GM13977 (cell line): ENCODE measurements at places on chromosomes 13 and 19.

DNA sequence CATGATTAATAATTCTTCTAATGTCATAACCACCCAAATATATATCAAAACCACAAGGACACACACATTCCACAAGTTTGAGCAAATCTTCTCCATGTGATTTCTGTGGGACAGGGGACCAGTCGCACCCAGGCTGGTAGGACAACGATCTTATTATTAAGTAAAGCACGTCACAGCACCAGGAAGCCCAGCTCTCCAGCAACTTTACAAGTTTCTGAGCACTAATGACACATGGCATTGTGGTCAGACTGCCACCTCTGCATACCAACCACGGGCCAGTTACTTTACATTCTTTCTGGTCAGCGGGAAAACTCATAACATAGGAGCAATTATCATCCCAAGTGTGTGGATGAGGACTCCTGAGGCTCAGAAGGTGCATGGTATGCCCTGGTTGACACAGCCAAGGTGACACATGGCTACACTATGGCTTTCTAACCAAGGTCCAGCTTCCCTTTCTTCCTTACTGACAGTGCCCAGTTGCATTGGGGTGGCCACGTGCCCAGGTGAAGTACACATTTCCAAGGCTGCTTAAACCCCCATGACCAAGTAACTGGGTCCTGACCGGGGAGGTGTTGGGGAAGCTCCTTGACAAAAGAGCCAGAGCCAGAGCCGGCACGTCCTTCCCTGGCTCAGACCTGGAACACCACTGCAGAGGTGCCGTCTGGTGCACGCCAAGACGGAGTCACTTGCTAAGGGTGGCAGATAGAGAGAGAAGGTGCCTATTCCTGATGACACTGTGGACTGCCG lies 27.4 kb downstream of the LATS2 start:
- DNase-seq = no peak

DNA sequence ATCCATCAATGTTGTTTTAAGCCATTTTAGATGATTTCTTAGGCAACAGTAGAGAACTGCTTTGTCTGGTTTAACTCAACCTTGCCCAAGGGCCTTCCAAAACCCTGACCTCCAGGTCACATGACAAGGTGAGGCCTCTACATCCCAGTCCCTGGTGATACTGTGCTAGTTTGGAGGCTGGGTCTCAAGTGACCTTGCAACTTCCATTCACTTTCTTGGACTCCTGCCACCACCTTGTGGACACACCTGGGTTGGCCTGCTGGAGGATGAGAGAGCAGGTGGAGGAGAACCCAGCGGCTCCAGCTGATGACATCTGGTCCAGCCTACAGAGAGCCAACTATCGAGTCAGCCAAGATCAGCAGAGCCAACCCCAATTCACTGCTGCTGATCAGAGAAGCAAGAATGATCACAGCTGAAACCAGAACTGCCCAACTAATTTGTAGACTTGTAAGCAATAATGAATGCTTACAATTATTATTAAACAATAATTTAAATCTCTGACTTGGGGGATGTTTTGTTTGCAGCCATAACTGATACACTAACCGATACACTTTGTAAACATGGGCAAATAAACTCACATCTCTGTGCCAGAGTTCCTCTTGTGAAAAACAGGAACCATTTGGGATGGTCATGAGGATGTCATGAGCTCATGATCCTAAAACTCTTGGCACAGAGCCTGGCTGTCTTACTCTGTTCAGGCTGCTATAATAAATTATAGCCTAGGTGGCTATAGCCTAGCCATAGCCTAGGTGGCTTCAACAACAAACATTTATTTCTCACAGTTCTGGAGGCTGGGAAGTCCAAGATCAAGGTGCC lies 11.5 kb downstream of the FAM187B start:
- DNase-seq = no peak

DNA sequence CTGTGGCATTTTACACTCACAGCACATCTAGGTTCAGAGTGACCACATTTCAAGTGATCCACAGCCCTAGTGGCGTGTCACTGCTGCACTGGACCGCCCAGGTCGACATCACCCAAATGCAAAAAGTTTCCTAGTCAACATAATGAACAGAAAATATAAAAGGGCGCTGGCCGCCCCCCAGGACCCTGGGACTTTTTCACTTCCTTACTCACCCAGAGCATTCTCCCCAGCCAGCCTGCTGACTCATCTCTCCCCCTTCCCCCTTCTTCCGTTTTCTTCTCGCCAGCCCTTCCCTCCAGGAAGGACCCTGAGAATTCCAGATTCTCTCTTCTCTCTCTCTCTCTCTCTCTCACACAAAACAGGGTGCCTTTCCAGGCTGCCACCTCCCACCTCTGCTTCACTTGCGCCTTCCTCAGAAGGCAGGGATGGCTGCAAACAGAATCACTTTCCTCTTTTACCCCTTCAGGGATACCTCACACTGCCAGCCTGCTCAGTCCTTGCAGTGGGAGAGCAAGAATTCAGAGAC lies 21.0 kb upstream of the GRWD1 start:
- peak; percentile 60 for DNase-seq

DNA sequence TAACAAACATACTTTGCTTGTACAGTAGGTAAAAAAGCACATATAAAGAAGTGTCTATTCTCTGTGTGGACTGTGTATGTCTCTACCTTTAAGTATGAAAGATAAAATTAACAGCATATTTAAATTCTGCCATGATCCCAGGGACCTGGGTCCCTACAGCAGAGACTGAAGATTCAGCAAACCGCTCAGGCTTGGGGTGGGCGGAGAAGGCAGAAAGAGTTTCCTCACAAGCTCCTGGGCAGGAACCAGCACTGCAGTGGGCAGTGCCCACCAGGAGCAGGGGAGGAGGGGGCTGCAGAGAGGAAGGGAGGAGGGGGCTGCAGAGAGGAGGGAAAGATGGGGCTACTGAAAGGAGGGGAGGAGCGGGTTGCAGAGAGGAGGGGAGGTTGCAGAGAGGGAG lies 44.6 kb upstream of the GRTP1 start:
- no peak for DNase-seq

DNA sequence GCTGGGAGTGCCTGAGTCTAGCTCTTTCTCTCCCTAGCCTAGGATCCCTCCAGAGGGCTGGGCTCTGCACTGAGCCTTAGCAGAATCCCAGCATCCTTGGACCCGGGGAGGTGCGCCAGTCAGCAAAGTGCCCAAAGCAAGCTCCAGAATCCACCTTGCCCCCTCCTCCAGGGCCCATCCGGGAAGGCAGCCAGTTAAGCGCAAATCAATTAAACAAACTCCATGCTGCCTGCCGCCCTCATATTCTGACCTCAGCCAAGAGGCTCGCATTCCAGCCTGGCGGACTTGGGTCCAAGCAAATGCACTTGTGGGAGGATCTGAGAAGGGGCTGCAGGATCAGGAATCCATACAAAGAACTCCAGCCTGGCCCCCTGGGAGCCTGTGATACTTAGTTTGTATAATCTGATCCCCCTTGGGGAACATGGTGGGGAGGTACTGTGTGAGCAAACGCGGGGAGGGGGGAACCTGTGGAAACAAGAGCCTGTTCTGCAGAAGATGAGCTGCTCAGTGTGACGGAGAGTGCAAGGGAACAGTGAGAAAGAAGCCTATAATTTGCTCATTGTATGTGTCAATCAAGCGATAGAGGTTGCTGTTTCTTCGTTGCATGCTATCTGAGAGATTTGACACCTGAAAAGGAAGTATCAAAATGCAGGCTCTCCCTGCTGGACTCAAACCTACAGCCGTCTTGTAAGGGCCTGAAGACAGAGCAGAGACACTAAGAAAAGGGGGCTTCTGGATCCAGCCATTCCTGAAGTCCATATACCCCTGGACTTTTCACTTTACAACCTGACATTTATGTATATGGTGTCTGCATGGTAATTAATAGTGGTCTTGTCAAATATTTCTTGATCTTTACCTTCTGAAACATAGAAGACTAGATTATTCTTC lies 29.4 kb downstream of the ZNRF4 start:
- DNase-seq = no peak

- no peak for DNase-seq
Observed at GRCh38 chr19:51407511-51408131, 9.8 kb downstream of the SIGLEC10 start.

- no peak for DNase-seq
Observed at GRCh38 chr13:25977216-25977615, 74.6 kb downstream of the SHISA2 start.

GRCh38 chr13:73922493-73923393 lies 211.5 kb downstream of the KLF12 start:
- no peak for DNase-seq

DNA sequence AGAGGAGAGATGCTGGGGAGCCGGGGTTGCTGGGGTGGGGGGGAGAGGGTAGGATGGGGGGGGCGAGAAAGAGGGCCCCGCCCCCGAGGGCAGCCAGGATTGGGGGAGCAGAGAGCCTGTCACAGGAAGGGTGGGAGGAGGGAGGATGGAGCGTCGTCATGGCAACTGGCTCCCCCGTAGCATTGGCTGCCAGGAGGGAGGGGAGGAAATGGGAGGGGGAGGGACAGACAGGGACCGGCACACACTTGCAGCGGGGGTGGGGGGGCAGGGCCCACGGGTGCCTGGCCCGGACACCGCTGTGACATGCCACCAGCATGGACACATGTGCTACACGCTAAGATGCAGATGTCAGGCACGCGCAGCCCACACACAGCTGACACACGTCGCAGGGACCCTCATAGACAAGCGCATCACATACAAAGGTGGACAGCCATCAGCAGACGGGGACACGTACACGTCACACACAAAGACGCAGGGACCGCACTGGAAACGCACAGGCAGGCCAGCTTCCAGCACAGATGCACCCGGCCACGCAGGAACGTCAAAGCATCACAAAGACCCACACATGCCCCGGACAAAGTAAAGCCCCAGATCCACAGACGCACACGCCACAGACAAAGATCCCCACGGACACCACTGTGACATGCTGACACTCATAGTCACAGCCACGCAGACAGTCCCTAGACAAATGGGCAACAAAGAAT lies at the start of gene LMTK3:
TSS of gene LMTK3 (minus strand) at position 36 of the 704 bp plus-strand sequence. CDS start 259 bp downstream, outside the sequence.
- peak; percentile 78 for DNase-seq

GRCh38 chr13:106087201-106087600 lies 448.3 kb downstream of the EFNB2 start:
- DNase-seq = no peak

- DNase-seq = no peak
Observed at GRCh38 chr13:82802528-82802927, 1079.7 kb downstream of the SLITRK1 start.

- DNase-seq = peak; percentile 57
Observed at GRCh38 chr19:49114630-49115363, 627 bp downstream of the LIN7B start.

DNA sequence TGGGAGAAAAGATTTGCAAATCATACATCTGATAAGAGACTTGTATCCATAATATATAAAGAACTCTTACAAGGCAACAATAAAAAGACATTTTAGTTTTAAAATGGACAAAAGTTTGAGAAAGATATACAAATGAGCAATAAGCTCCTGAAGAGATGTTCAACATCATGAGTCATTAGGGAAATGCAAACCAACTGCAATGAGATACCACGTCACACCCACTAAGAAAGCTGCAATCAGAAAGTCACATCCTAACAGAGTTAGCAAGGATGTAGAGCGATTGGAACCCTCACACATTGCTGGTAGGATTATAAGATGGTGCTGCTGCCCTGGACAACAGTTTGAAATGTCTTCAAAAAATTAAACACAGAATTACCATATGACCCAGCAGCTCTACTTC lies 50.3 kb downstream of the GSX1 start:
- no peak for DNase-seq

- no peak for DNase-seq
Observed at GRCh38 chr13:83085186-83085900, 796.9 kb downstream of the SLITRK1 start.

GRCh38 chr19:47786566-47786965 lies 8.1 kb downstream of the SELENOW start:
- no peak for DNase-seq

- DNase-seq = no peak
Observed at GRCh38 chr19:7507884-7508283, 8.0 kb upstream of the ZNF358 start.

DNA sequence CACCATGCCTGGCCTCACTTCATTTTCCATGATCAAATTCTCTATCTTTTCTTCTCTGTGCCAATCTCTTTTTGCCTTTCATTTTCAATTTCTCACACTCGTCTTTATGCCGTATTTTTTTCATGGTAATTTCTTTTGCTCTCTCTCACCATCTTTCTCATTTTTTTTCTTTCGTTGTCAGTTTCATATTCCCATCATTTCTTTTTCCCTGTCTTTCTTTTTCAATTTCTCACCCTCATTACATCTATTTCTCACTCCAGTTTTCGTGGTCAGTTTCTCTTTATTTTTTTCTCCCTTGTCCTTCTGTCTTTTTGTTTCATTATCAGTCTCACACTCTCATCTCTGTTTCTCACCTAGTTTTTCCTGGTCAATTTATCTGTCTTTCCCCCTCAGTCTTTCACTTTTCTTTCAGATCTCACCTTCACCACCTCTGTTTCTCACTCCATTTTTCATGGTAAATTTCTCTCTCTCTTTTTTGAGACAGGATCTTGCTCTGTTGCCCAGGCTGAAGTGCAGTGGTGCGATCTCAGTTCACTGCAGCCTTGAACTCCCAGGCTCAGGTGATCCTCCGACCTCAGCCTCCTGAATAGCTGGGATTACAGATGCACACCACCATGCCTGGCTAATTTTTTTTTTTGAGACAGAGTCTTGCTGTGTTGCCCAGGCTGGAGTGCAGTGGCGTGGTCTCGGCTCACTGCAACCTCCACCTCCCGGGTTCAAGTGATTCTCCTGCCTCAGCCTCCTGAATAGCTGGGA lies 14.1 kb downstream of the SSC5D start:
- DNase-seq = no peak

DNA sequence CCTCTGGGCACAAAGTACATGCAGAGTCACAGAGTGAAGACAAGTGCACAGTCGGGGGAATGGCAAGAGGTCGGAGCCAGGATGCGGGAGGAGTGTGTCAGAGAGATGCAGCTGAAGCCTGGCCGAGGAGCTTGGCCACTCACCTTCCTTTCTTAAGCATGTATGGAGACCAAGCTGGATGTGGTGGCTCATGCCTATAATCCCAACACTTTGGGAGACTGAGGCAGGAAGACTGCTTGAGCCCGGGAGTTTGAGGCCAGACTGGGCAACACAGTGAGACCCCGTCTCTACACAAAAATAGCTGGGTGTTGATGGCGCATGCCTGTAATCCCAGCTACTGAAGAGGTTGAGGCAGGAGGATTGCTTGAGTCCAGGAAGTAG lies 67.0 kb downstream of the LATS2 start:
- no peak for DNase-seq

DNA sequence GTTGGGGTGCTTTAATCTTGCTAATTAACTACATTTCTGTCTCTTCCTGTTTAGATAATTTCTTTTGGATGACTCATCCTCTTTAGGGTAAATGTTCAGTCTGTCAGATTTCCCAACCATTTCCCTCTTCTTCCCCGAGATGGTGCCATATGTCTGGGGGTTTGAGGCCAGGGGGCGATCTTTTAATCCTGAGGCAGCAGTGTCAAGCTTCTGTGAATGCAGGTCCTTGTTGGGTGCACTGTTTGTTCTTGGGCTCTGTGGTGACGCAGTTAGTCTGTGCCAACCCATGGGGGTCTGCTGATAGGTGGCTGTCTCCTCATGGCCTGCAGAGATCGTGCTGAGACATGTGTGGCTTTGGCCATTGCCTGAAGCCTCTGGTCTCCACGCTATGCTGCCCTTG lies 420.4 kb downstream of the NDFIP2 start:
- DNase-seq = no peak

GRCh38 chr13:62171697-62172096 lies 756.0 kb upstream of the PCDH20 start:
- DNase-seq = no peak

GRCh38 chr13:51967482-51968446 lies 43.5 kb downstream of the ATP7B start:
- no peak for DNase-seq

GRCh38 chr19:56367829-56368711 lies 25.3 kb downstream of the ZNF582 start:
- DNase-seq = peak; percentile 76
